ENCODE measurements at places on chromosomes 6 and 20.
A peak's percentile ranks its signal among the peaks of the same experiment; 100 is the strongest.

GRCh38 chr20:33788351-33789049 is 22.6 kb upstream of the CHMP4B start:
- no peak for DNase-seq

GRCh38 chr6:78438135-78438534 is 429.2 kb upstream of the IRAK1BP1 start:
- DNase-seq: no peak

GRCh38 chr20:56247954-56248782 is at the start of gene MC3R:
Gene MC3R (plus strand): TSS chr20:56248732. CDS start chr20:56248844, 112 bp downstream.
- peak; percentile 18 for DNase-seq

DNA sequence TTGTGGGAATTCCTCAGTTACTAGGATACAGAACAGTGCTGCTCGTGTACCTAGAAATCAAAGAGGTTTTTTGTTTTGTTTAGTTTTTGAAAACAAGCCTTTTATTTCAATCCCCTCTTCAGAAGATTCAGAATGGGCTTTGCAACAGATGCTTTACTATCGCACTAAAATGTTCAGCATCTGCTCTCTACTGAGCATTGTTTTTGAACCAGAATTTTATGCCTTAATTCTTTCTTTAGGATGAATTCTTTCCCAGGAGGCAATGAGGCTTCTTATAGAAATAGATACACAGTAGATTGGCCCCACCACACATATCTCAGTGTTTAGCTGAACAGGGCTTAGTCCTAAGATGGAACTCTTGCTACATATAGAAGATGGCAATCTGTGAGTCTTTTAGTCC is 95.9 kb upstream of the SPACA1 start:
- no peak for DNase-seq

GRCh38 chr6:114049367-114049966 is 78.5 kb upstream of the HDAC2 start:
- DNase-seq: no peak

- DNase-seq: no peak
These were observed 60.0 kb downstream of the CD83 start for GRCh38 chr6:14177413-14178082.

DNA sequence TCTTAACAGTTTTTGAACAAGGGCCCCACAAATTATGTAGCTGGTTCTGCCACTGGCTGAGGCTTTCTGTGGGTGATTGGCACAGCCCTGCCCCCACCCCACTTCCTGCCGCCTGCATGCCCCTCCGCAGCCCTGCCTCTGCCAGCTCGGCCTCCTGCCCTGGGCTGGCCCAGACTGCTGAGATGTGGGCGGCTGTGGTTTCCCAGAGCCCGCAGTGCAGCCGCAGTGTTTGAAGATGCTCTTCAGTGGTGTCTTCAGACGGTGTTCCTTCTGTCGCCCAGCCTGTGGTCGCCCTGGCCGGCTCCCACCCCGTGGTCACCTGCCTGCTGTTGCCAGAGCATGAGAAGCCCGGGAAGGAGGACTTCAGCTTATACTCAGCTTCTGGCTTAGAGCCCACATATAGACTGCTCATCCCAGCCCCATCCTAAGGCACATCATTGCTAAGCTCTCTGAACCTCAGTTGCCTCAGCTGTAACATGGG is 154.3 kb downstream of the VEGFA start:
- DNase-seq: peak; percentile 9

DNA sequence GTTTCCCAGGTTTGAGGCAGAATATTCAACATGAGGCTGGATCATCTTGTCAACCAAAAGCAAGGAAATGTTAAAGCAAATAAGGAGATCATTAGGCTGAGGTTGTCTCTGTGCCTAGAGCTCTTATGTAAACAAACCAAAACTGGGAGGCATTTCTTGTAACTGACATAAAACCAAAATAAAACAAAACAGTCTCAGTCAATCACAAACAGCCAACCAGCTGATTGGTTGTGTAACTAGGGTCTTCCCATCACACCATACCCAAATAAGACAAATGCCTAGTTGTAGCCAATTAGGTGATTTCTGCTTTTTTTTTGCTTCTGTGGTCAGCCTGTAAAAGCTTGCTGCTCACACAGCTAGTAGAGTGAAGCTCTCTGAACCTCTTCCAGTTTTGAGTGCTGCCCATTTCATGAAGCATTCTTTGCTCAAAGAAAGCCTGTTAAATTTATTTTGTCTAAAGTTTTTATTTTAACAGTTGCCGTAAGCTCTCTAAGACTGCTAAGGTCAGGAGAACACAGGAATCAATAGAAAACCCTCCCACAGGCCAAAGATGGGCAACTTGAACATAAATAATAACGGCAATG is 8.9 kb upstream of the FITM2 start:
- DNase-seq: no peak

DNA sequence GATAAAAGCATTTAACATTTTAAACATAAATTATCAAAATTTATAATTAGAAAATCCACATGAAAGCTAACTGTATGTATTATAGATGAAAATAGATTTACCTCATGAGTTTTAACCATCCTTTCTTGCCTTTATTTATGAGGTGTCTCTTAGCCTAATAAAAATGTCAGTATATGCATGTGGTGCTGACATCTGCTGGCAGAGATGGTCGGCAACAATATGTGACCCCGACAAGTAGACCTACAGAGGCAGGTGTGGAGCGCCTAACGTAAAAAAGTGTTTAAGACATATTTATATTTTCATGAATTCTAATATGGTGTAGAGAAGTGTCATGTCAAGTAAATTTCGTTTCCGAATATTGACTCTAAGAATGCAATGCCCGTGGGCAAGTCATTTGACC is 149.0 kb upstream of the FUT9 start:
- peak; percentile 42 for DNase-seq

GRCh38 chr20:57464642-57465211 is 60.2 kb downstream of the CTCFL start:
- no peak for DNase-seq

DNA sequence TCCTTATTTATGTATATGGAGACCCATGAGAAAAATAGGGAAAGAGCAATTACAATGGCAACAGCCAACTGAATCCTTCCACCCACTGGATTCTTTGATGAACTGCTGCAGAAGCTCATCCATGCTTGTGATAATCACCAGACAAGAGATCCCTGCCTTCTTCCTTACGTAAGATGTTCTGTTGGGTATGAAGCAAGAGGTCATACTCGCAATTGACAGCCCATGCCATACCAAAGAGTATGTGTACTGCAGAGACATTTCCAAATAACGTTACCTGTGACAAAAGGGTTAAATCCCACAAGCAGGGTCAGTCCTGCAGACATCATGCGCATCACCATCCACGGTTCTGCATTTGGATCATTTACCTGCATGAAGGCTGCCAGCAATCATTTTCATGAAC is 27.8 kb downstream of the ELOVL5 start:
- DNase-seq: no peak

DNA sequence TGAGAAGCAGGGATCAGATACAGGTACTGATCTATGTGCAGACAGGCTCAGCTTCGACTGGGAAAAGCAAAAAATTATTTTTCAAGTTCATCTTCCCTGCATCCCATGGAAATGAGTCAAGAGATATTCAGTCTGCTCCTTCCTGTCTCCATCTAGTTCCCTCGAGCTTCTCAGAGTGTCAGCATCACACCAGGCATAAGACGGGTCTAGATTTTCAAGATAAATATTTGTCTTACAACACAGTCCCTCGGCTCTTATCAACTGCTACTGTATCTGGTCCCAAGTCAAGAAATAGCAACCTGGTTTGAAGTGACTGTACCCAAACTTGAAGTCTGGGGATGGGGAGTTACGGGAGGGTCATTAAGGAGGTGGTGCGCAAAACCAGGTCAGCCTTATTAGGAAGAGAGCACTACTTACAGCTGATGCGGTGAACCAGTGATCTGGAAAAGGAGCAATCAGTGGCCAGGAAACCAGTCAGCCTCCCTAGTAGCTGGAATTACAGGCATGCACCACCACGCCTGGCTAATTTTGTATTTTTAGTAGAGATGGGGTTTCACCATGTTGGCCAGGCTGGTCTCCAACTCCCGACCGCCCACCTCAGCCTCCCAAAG is 29.7 kb downstream of the ZMYND8 start:
- DNase-seq: no peak

DNA sequence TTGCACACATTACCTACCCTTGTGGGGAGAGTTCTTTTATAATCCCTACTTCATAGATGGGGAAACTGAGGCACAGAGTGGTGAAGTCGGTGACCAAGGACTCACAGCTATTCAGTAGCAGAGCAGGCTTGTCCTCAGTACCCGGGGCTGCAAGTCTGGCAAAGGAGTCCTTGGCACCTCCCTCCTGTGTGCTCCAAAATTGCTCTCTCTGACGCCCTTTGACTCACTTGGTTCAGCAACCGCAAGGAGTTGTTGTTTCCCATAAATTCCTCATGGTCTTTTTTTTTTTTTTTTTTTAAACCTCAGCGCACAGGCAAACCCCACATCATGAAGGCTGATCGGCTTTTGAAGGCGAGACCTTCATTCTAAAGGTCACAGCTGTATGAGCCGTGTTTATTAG is 143.2 kb downstream of the CEBPB start:
- DNase-seq: no peak

GRCh38 chr6:43086022-43086658 is 10.0 kb downstream of the PTK7 start:
- no peak for DNase-seq

- DNase-seq: no peak
These were observed 145.2 kb downstream of the REV3L start for GRCh38 chr6:111337829-111338236.

GRCh38 chr6:107348224-107348623 is 111.1 kb downstream of the PDSS2 start:
- no peak for DNase-seq

DNA sequence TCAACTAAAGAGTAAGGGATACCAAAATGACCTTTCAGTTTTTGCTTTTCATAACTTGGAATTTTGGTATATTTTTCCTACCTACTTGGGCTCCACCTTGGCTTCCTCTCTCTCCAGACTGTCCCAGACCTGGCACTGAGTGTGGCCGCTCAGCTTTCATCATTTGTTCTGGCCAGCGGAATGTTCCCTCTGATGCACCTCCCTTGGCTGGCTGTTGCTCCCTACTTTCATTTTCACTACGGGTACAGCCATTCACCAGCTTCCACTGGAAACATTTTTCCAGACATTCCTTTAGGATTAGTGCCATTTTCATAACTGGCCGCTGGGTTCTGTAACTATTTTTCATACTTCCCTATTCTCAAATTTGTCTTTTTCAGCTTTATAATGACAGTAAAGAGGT is 487.4 kb downstream of the TENT5A start:
- DNase-seq: no peak

GRCh38 chr20:48758206-48758820 is 69.5 kb downstream of the PREX1 start:
- no peak for DNase-seq

GRCh38 chr20:51636123-51636522 is 93.6 kb upstream of the NFATC2 start:
- no peak for DNase-seq

GRCh38 chr6:138291036-138291848 is 73.0 kb upstream of the PBOV1 start:
- DNase-seq: no peak

DNA sequence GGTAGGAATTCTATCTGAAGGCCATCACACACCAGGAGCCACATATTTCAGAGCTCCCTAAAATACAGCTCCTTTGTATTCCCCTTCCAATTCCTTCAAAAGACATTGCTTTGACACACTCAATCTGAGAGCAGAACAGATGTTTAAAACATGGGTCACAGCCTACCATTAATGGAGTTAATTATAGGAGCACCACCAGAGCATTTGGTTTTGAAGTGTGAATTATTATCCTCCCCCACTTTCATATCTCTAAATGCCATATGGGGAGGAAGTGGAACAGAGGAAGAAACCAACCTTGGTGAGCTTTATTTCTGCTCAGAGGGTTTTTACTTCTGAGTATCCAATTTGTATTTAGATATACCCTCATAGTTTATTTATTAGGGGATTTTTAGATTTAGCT is 50.7 kb upstream of the TNFRSF21 start:
- no peak for DNase-seq

- DNase-seq: no peak
These were observed 21.2 kb upstream of the BTN1A1 start for GRCh38 chr6:26478985-26479278.

GRCh38 chr6:37125774-37126492 is 44.0 kb upstream of the PIM1 start:
- no peak for DNase-seq

GRCh38 chr6:68144667-68145066 is 490.4 kb upstream of the ADGRB3 start:
- no peak for DNase-seq

- no peak for DNase-seq
These were observed 34.2 kb downstream of the PTPRA start for GRCh38 chr20:2907519-2907918.

DNA sequence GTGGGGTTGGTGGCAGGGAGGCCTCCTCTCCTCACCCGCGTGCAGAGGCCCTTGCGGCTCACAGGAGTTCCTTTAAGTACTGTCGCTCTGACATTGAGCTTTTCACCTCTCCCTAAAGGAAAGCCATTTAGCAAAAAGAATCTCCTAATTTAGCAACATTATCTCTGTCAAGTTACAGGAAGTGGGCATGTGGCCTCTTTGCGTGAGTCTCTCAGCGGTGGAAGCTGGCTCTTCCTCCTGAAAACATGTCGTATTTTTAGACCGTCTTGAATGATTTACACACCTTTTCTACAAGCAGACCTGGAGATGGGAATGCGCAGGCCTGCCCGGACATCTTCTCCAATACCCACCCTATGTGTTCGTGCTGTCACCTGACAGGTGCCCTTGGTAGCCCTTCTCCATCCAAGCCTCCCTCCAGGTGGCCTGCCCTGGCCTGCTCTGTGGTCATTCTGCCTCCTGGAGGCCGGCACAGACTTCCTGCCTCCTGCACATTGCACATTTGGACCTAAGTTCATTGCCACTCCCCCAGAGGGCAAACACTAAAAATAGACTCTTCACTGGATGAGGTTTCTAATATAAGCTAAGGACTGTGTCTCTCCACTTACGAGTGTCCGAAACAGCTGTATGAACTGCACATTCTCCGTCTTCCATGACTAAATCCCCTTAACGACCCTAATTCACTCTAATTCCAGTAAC is 18.5 kb upstream of the PHACTR3 start:
- no peak for DNase-seq

DNA sequence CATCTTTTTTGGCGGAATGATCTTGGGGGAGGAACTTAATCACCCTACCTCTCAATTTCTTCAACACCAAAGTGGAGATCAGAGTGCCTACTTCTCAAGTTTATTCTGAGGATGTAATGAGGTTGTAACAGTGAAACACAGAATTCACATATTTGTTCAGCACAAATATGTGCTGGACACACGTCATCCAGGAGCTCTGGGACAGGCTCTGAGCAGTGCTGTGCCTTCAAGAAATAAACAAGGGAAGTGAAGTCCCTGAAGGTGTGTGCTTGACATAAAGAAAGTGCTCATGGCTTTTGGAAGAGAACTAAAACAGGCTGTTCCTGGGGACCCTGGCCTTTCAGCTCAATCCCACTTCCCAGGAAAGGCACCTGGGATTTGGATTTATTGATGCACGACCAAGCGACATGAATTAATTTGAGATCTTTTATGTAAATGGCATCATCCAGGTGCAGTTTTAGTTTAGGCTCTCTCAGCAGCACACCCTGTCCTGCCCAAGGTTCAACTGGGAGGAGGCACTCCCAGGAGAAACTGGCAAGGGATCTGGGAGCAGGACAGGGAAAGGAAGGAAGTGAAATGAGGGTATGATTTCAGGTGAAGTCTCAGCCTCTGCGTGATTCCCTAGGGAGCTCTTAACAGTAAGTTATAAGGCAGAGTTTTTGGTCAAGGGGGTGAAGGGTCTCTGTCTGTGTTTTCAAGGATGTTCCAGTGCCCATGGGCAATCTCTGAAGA is 211.0 kb downstream of the FOXA2 start:
- DNase-seq: no peak
